Right forelimb (tissue), 1 donor: ENCODE measurements at places on chromosomes 3 and 15.
A peak's percentile ranks its signal among the peaks of the same experiment; 100 is the strongest.

DNA sequence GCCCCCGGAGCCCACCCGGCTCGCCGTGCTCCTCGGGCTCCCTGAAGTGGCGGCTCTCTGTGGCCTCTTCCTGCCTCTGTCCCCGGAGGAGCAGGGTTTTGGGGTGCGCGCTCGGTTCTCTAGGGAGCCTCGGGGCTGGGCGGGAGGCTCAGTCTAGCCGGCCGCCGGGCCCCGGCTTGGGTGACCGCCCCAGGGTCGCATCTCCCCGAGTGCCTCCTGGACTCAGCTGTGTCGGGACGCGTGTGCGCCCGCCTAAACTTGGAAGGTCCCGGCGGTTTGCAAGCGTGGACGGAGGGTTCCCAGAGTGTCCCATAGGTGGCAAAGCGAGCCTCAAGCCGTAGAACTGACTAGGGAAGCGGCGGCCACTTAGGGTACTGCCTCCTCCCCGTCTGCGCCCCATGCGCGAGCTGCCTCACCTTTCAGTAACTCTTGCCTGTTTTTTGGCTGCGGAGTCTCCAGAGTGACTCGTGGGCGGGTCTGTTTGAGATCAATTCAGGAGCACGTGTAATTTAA lies 601 bp downstream of the ACTL6A start:
- no peak for DNase-seq

GRCh38 chr15:79071901-79072300 lies 18.7 kb downstream of the RASGRF1 start:
- DNase-seq, result no peak

GRCh38 chr15:41870689-41871081 lies 23.2 kb downstream of the SPTBN5 start:
- no peak for DNase-seq

- no peak for DNase-seq
Observed at GRCh38 chr15:33098094-33099058, 96.1 kb downstream of the FMN1 start.

DNA sequence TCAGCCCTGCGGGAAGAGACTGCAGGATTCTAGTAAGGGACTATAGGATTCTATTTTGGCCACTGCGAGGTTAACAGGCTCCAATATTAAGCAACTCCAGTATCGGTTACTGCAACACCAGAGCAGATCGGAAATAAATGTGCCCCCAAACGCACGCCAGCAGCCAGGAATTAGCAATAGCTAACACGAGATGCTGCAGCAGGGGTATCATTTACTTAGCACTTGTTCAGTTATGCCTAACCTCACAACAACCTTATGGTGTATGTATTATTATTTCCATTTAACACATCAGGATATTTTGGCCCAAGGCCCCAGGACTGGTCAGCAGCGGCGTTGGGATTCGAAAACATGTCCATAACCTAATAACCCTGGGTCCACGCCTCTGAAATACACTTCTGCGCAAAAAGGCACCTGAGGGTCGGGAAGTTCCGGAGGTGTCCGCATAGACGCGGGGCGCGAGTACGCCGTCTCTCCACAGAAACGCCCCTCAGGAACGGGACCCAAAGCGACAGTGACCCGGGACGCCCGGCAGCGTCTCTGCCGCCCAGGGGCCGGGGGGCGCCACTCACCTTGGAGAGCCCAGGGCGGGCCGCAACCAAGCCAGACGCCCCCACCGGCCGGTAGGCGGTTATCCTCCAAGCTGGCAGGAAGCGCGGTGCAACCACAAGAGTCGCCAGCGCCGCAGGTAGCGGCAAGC lies 681 bp downstream of the PIK3CB start:
- DNase-seq, result no peak

GRCh38 chr15:62879770-62880169 lies 162.8 kb upstream of the TPM1 start:
- no peak for DNase-seq

- no peak for DNase-seq
Observed at GRCh38 chr3:69324362-69325025, 61.4 kb downstream of the FRMD4B start.

DNA sequence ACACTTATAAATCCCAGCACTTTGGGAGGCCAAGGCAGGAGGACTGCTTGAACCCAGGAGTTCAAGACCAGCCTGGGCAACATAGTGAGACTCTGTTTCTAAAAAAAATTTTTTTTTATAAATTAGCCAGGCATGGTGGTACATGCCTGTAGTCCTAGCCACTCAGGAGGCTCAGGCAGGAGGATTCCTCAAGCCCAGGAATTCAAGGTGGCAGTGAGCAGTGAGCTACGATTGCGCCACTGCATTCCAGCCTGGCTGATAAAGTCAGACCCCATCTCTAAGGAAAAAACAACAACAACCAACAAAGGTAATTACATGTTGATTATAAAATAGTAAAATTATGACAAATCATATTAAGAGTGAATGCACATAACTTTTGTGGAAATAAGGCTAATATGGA lies 40.9 kb downstream of the MCCC1 start:
- no peak for DNase-seq

GRCh38 chr3:57066471-57066870 lies 6.0 kb downstream of the SPATA12 start:
- no peak for DNase-seq

- DNase-seq, result peak; percentile 65
Observed at GRCh38 chr3:183766745-183767606, 58.4 kb downstream of the MAP6D1 start.

GRCh38 chr15:36080759-36081158 lies 498.7 kb upstream of the CDIN1 start:
- DNase-seq, result no peak

DNA sequence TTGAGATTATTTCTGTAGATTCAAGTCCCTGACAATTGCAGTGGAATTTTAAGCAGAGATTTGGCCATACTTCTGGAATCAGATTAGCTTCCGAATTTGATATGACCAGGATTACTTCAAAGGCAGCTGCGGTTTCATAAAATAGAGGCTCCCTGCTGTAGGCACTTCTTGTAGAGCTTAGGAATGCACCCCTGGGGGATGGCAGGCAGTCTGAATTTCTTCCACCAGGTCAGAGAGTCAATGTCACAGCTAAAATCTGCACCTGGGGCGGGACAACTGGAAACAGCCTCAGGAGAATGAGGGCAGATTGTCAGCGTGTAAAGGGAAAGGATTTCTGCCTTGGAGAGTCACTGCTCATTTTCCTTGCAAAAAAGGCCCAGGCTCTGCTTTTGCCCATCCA lies 182.6 kb downstream of the ARRDC4 start:
- no peak for DNase-seq

DNA sequence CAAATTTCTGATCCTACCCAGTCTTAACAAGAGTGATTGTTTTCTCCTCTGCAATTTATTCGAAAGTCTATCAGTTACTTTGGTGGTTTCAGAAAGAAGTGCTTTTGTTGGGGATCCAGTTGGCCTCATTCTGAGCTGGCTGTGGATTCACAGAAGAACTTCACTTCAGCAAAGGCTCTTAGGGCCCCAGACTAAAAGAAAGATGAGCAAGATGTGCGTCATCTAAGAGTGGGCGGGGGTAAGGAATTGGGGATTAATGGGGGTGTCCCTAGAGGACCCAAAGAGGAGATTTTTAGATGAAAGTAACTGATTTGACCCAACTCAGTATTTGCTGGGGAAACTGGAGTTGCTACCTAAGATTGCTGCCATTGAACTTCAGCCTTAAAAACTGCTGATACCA lies 63.9 kb upstream of the TSEN2 start:
- DNase-seq, result no peak

DNA sequence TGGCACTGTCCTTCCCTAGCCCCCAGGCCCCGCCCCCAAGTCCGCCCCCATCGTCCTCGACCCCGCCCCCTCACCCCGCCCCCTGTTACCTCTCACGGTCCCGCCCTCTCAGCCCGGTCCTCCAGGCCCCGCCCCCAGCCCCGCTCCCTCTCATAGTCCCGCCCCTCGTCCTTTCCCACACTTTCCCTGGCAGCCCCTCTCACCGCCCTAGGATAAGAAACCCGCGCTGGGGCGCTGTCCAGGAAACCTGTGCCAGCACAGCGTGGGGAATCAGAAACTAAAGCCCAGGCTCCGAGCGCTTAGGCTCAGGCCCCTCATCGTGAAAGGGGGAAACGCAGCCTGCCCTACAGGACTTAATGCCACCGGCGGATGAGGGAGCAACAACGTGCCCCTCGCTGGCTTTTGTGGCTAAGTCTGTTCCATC lies 20.9 kb downstream of the TRPM1 start:
- DNase-seq, result no peak

- DNase-seq, result no peak
Observed at GRCh38 chr15:64134345-64134829, 17.1 kb upstream of the SNX22 start.

- no peak for DNase-seq
Observed at GRCh38 chr15:39641191-39641889, 60.5 kb downstream of the THBS1 start.

DNA sequence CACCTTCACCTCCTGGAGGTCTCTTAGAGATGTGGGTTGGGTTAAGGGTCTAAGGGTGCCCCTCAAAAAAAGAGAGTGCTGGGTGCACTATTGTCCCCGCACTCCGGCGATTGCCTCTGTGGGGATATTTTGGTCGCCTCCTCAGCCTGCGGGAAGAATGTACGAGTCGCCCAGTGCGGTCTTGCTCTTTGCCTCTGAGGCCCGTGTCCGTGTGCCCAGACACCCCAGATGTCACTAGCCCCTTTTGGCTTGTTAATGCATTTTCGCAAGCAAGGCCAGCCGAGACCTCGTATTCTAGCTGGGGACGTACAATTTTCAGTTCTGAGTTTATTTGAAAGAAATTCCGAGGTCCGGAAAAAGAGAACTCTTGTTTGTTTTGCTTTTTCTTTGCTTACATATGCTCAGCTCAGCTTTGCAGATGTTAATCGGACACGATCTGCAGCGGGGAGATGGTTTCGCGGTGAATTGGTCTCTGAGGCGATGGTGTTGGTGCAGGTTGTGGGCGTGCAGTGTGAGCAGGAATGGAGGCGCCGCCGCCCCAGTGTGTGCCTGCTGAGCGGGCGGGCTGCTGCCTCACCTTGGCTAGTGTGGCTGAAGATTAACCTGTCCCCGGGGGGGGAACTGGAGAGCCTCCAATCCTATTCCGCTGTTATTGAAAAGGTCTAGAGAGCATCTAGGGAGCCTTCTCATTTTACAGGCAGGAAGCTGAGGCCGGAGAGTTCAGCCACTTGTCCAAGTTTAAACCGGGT lies 1.4 kb downstream of the ST6GAL1 start:
- DNase-seq, result no peak

DNA sequence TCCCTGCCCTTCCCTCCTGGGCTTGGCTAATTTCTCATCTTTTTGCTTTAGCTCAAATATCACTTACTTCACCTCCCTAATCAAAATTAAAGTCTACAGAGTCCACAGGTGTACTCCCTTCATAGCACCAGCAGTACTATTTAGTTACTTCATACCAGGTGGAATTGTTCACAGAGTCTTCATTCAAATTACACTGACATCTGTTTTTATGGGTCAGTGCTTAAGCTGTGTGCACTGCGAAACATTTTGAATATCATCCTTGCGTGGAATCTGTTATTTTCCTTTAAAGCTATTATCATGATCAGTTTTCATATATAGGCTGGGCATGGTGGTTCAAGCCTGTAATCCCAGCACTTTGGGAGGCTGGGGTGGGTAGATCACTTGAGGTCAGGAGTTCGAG lies 2.7 kb upstream of the SERF2 start:
- no peak for DNase-seq

GRCh38 chr3:119492128-119492527 lies 6.2 kb upstream of the TIMMDC1 start:
- DNase-seq, result no peak

DNA sequence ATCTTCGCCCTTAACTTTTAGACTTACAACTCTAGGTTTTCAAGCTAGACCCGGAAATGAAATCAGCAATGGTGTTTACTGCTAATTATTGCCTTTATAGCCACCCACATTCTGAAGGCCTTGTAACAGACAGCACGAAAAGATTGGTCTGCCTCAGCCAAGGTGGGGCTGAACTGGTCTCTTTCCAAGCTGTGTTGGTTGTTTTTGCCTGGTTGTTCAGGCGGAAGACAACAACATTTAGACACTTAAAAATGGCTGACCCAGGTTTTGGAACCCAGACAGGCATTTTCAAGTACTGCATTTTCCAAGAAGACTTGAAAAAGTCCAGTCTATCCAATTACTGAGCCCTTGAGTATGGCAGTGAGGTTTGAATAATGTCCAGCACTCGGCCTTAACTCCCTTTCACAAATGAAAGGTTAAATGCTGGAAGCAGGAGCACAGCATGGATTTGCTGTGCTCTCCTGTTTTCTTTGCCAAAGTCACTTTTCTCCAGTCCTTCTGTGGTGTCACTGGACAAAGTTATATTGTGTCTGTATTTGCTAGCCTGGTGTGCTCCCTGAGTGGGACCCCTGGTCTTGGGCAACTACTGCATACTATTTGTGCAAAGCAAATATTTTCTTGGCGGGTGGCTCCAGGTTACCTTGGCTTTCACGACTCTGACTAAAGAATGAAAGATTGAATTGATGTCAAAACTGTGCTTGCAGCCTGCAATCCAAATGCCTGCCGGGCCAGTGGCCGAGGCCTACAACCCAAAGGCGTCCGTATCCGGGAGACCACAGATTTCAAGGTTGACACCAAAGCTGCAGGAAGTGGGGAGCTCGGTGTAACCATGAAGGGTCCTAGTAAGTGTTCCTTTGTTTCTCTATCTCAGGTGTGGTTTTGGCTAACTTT lies 93.5 kb downstream of the FLNB start:
- no peak for DNase-seq

DNA sequence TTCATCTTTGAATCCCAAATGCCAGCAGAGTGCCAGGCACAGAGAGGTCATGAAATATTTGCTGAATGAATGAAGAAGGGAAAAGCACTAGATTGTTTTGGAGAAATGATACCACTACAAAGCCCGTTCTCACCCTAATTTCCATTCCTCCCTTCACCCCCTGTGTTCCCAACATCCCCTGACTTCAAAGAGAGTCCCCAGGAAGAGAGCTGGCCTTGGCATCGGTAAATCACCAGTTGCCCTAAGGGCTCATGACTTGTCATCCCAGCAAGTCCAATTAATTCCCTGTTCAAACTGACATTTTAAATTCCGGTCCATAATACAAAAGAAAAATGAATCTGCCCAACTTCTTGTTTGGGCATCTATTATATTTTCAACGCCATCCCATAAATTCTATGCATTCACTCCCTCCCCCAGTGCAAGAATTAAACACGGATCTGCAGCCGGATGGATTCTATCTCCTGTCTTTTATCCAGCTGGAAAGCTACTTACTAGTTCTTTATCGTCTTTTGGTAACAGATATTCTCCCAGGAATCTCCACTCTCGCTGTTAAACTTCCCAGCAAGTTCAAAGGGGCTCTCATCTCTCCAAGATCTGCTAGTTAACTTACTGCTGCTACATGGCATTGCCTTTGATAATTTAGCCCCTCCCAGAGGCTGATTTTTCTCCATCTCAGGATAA lies 63.9 kb upstream of the TSC22D2 start:
- no peak for DNase-seq

DNA sequence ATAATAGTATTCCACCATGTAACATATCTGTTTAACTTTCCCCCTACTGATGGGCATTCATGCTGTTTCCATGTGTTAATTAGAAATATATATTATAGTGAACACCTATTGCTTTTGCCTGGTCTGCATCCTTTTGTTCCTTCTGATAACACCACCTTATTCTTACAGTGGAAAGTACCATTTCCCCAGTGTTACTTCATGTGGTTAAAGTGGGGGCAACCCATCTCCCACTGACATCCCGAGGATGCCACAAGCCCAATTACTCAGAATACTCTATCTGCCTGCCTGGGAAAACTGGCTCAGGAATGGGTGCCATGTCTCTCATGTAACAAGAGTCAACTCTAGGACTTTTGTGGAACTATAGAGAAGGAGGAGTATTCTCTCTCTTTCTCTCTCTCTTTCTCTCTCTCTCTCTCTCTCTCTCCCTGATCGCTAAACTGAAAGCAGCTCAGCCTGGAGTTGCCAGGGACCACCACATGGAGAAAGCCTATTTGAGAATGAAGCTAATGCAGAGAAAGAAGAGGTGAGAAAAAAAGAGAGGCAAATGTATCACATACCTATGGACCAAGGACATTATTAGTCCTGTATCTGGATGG lies 66.4 kb upstream of the PPIB start:
- no peak for DNase-seq
